ENCODE measurements at places on chromosomes 3 and 15.

GRCh38 chr15:41779662-41780157 lies 5.4 kb downstream of the MAPKBP1 start:
- no peak for DNase-seq

- DNase-seq = no peak
Observed at GRCh38 chr3:128620268-128620691, 30.3 kb downstream of the RPN1 start.

DNA sequence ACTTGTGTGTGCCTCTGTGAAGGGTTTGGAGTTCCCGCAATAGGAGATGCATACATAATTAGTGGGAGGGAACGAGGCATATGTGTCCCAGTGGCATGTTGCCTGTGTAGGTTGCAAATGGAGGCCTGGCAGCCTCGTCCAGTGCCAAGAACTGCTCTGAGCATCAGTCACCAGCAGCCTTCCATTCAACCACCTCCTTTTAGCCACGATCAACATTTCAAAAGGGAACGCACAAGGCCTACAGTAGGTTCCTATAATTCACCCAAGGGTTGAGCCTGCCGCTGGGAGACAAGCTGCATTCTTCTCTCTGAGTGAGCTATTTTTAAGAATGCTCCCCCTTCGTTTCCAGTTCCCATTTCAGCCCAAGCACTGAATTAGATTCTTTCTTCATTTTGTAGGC lies 78.8 kb upstream of the CTNNB1 start:
- no peak for DNase-seq

GRCh38 chr15:92963794-92964193 lies 63.7 kb downstream of the CHD2 start:
- DNase-seq = no peak

DNA sequence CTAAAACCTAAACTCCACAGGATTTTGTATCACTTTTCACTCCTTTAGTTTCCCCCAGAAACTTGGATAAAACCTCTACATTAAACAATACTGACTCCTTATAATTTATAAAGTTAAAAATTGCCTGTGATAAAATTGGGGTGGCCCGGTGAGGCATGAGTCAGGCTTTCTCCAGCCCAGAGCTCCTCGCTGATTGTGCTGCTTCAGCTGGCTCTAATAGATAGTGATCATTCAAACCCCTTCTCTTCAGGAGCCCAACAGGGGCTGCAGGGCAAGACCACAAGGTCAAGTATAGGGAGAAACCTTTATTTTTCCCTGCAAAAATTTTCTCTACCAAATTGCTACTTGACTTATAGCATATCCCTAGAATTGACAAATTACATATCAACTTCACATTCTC lies 308.2 kb downstream of the PLCL2 start:
- DNase-seq = no peak

GRCh38 chr3:119747357-119747756 lies 34.5 kb upstream of the NR1I2 start:
- no peak for DNase-seq

DNA sequence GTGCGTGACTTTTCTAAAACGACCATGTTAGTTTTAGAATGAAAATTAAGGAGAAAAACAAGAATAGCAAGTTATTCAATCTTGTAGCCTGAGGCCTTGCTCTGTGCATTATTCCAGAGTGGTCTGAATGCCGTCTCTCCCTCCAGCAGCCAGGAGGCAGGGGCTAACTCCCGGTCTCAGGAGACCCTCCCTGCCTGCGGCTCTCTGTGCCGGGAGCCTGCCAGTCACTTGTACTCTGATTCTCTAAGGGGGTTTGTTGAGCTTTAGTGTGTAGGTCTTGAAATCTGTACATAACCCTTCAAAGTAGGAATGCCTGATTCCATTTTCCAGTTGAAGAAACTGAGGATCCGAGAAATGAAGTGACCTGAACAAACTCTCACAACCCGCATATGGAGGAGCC lies 97.3 kb downstream of the ARNT2 start:
- no peak for DNase-seq

GRCh38 chr15:71091601-71092000 lies 23.7 kb upstream of the THSD4 start:
- no peak for DNase-seq

- no peak for DNase-seq
Observed at GRCh38 chr15:33844597-33844996, 123.7 kb upstream of the CHRM5 start.

DNA sequence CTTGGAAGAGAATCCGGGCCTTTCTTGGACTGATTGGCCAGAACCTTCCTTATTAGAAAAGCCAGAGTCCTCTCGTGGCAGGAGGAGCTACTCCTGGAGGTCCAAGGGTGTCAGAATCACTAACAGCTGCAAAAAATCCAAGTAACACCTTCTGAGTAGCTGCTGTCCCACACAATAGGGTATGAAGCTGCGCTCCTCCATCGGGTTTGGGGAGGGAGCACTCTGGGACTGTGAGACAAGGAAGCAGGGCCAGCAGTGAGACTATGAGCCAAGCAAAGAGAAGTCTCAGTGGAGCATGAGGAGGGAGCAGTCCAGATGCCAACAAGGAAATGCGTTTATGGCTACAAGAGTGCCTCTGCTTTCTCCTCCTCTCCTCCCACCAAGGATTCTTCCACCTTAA lies 21.7 kb downstream of the SEMA3G start:
- DNase-seq = no peak

DNA sequence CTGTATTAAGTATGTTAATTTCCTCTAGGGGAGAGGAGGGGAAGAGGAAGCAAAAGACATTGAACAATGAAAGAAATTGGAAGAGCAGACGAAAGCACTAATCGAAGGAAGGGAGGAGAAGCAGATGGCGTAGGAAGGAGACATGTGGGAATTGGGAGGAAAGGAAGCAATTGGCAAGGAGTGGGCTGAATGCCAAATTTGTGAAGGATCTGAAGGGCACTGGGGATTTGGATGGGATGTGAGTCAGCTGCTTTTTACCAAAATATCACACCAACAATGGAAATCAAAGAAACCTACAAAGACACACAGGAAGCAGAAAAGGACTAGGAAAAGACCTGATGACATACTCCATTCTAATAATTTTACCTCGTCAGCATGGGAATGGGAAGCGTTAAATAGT lies 1029.8 kb downstream of the ROBO1 start:
- peak; percentile 61 for DNase-seq

- no peak for DNase-seq
Observed at GRCh38 chr3:12471241-12471640, 13.0 kb upstream of the TSEN2 start.

DNA sequence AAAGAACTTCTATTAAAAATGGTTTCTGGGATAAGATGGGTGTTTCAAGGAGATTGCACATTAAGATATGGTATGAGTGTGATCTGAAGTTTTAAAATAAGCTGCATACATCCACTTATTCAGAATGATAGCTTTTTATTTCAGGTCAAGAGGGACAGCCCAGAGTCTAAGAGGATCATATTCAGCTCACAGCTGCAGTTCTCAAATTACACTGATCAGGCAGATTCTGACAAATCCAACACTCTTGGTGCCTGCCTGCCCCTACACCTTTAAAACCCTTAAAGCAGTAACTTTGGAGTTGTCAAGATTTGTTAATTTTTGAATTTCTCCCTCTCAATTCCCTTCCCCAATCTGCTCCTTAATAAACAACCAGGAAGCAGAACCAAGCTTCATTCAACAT lies 9.1 kb upstream of the TMEM87A start:
- no peak for DNase-seq

DNA sequence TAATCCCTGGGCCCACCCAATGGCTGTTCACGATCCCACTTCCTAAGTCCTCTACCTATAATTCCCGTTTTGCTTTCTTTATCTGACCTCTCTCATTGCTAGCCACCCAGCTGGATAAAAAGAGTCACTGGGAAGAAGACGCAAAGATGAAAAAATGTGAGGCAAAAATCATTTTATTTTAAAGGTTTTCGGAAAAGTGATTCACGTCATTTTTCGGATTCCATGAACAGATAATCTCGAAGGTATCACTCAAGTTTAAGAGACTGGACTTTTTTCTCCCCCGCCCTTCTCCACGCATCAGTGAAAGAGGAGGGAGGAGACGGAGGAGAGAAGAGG lies 266.6 kb downstream of the CGGBP1 start:
- no peak for DNase-seq

- DNase-seq = no peak
Observed at GRCh38 chr3:123853686-123854372, 30.3 kb downstream of the MYLK start.

GRCh38 chr3:71518089-71518488 lies 65.4 kb downstream of the FOXP1 start:
- no peak for DNase-seq

DNA sequence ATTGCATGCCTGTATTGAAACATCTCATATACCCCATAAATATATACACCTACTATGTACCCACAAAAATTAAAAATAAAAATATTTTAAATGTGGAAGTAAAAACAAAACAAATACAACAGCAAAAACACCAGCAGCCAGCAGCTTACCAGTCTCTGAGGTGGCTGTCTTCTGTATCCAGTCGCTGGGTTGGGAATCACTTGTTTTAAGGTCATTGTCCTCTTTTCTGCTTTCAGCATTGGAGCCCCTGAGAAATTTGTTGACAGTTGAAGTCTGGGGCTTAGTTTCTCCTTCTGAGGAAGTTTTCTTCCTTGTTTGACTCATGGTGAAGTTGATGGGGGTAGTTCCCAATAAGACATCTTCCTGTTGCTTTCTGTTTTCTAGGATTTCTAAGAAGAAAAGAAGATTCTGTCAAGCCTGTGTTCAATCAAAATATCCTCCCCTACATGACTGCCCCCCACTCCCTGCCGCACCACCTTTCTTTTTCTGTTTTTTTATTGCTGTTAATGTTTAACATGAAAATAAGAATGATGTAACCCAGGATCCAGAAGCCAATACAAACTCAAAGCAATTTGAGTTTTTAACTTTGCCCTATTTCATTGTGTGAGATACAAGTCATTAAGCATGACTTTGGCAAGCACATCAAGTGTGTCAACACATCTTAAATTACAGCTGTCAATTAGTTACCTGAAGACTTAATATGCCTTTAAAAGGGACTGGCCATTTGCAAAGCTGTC lies at the start of gene LRRC31:
Gene LRRC31, minus strand, starts transcription at position 452 of the 737 bp plus-strand sequence. Its CDS starts 128 bp downstream, at position 324.
- no peak for DNase-seq

- DNase-seq = no peak
Observed at GRCh38 chr15:68504681-68505170, 72.8 kb upstream of the ITGA11 start.

DNA sequence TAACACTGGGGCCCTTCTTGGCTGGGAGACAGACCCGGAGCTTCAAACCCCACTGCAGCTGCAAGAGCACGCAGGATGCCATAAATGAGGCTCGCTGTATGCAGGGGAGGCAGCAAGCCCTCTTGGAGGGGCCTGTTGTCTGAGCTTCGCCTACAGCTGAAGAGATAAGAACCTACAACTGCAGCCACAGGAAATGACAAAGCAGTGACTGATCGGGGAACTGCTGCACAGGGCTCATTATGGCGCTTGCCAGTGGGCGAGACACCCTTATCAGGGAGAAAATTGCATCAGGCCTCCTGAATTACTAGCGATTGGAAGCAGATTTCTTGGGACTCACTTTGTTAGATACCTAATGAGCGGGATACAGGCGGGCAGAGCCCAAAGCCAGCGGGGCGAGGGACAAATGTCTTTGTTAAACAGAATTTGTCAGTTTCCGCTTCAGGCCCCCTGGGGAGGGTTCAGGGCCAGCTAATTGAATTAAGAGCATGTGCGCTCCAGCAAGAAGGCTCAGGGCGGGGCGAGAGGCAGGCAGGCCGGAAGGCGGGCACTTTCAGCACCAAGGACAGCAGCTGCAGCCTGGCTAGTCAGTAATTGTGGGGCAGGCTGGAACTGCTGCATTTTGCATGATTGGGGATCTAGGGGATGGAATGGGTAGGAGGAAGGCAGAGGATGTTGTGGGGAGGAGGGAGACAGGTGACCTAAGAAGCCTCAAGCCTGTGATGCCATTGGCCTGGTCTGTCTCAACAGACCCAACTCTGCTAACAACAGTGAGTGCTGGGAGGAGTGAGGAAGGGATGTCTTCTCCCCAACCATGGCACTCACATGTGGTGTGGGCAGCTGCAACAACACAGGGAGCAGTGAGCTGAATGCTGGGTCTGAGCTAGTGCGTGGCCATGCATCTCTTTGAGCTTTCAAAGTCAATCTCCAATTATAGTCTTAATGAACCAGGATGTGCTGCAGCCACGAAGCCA lies 55.3 kb downstream of the CCDC33 start:
- peak; percentile 90 for DNase-seq

GRCh38 chr15:70582143-70582945 lies 181.0 kb downstream of the UACA start:
- no peak for DNase-seq

DNA sequence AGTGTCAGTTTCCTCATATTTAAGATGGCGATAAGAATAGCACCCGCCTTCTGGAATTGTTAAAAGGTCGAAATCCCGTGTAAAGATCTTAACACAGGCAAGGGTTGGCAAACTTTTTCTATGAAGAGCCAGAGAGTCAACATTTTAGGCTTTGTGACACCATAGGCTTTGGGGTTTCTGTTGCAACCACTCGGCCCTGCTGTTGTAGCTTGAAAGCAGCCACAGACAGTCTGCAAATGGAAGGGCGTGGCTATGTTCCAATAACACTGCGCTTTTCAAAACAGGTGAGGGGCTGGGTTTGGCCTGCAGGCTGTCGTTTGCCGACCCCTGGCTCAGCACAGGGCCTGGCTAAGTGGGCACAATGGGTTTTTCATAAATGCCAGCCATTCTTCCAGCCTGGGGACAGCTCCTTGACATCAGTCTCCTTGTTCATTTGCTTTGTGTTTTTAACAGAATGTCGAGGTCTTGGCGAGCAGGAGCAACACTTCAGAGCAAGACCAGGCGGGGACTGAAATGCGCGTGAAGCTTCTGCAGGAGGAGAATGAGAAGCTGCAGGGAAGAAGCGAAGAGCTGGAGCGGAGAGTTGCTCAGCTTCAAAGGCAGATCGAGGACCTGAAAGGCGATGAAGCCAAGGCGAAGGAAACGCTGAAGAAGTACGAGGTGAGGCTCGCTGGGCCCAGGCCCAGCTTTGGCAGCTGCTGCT lies 75.2 kb upstream of the MYZAP start:
- DNase-seq = no peak

GRCh38 chr3:57688291-57688690 lies 4.6 kb downstream of the DENND6A start:
- DNase-seq = no peak

DNA sequence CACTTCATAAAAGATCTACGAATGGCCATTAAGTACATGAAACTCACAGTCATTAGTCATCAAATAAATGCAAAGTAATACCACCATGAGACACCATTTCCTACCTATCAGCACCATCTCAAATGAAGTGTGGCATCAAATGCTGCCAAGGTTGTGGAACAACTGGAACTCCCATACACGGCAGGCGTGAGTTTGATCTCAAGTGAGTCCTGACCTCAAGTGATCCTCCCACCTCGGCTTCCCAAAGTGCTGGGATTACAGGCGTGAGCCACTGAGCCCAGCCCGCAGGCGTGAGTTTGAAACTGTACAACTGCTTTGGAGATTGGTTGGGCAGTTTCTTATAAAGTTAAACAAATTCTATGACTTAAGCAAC lies 28.8 kb upstream of the HDAC11 start:
- DNase-seq = no peak

- DNase-seq = no peak
Observed at GRCh38 chr3:184262764-184263179, 1.4 kb upstream of the CAMK2N2 start.

- DNase-seq = peak; percentile 82
Observed at GRCh38 chr3:149703466-149703865, 45.6 kb upstream of the WWTR1 start.

GRCh38 chr15:88878720-88879184 lies 16.6 kb downstream of the HAPLN3 start:
- DNase-seq = peak; percentile 58
